ENCODE measurements at places on chromosomes 5 and 9. TPM values are rescaled to one million over a fixed set of nuclear protein-coding genes. Genes with fewer than 3 reads are reported as not detected.

The IER5L gene
- 55.0 TPM for total RNA-seq

- DNase-seq: peak; percentile 82
Measured at GRCh38 chr5:84301535-84301934, 83.1 kb downstream of the EDIL3 start.

GRCh38 chr9:121638399-121638798 is 13.0 kb upstream of the DAB2IP start:
- no peak for DNase-seq

DNA sequence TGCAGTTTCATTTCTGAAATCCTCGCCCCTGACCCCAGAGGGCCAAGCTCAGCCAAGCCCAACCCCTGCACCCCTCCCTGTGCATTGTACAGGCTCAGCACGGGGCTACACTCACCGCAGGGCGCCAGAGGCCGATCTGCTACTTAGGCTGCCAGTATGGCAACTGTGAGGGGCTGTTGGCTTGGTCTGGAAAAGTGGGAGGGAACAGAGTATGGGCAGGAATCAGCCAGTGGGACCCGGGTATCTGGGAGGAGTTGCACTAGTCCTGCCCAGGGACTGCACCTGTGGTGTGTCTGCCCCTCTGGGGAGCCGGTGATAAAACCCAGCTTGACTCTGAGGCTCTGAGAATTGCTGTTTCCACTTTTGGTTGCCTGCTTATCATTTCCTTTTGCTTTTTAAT is 167.4 kb upstream of the KIF2A start:
- no peak for DNase-seq

- DNase-seq: no peak
Measured at GRCh38 chr9:21806644-21807043, 4.2 kb downstream of the MTAP start.

The FPGS gene
- 49.4 TPM for total RNA-seq

- peak; percentile 31 for DNase-seq
Measured at GRCh38 chr5:83331842-83332241, 139.7 kb upstream of the VCAN start.

The GABRA1 gene
- total RNA-seq: 0.41 TPM

The NME5 gene
- 2.9 TPM for total RNA-seq

DNA sequence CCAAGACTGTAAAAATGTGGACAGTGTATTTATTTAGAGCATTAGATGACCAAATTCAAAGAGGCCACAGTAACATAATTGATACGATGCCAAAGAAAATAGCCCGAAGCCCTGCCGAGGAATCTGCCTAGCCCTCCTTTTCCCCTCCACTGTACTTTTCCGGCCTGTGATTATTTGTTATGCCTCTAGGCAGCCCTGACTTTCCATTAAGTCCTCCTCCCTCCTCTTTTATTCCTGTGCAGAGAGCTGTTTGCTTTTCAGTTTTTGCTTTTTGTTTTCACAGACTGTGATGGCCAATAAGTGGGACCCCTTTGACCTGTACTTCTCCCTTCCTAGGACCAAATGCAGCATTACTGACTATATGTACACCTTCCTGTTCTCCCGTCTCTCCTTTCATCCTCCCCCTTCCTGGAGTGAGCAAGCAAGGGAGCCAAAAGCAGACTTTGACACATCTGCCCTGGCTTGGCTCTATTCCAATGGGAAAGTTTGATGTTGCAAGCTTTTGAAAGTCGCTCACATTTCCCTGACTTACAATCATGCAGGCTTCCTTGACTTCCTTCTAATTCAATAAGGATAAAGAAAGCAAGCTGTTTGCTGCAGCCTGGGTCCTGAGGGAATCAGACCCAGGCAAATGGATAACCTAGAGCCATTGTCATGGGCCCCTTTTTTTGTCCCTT is 76.1 kb downstream of the NREP start:
- peak; percentile 94 for DNase-seq

GRCh38 chr9:133423216-133423615 is 1.0 kb downstream of the ADAMTS13 start:
- no peak for DNase-seq

DNA sequence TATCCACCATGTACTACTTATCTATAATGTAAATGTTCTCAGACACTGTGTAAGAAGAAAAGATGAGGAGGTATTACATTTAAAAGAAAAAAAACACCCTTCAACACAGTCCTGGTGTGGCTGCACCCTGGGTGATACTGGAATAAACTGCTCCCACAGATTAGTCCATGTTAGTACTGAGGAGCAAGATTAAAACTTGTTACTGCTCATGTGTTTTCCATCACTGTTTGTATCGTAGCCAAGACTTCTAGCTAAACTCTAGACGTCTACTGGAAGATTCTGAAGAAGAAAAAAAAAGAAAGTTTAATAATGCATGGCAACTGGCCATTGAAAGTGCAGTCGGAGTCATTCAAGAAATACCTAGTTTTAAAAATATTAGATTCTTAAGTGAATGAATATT is at the start of gene ASPN:
TSS of gene ASPN (minus strand) at position 178 of the 400 bp plus-strand sequence.
- peak; percentile 73 for DNase-seq

The PIP5KL1 gene
- total RNA-seq: 4.9 TPM

- DNase-seq: peak; percentile 31
Measured at GRCh38 chr9:92590377-92590776, 54.6 kb upstream of the ECM2 start.

The IL11RA gene
- total RNA-seq: 22.2 TPM

DNA sequence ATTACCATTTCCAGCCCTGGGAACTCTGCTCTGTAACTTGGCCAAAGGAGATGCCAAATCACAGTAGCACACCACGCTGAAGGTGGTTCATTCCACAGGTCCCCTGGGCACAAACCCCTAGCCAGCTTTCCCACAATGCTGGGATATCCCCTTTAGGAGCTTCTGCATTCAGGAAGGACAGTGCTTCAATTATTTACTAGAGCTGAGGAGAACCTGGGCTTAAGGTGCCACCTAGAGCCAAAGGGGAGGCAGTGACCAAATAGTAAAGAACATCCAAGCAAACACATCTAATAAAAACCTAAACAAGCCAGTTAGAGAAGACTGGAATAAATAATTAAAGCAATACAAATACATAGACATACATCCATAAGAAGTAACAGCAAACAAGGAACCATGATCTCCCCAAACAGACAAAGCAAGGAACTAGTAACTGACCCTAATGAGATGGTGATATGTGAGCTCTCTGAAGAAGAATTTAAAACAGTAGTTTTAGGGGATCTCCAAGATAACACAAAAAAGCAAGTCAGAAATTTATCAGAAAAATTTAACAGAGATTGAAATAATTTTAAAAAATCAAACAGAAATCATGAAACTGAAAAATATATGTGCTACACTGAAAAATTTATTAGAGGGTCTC is 14.6 kb downstream of the KIF4B start:
- DNase-seq: no peak

The SPATA31C1 gene
- not detected for total RNA-seq

DNA sequence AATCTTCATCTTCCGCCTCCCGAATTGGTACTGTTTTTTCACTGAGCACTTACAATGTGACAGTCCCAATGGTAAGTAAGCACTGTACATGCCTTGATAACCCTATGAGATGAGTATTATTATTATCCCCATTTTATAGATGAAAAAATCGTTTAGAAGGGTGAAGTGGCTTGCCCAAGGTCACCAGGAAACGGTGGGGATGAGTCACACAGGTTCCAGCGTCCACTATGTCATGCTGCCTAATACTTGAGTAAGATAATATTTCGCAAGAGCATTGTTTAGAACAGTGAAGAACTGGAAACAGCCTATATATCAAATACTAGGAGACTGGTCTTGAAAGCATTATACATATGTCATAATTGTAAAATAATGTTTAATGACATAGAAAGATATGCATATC is 12.9 kb downstream of the HAND1 start:
- no peak for DNase-seq

The SLC36A2 gene
- total RNA-seq: not detected

DNA sequence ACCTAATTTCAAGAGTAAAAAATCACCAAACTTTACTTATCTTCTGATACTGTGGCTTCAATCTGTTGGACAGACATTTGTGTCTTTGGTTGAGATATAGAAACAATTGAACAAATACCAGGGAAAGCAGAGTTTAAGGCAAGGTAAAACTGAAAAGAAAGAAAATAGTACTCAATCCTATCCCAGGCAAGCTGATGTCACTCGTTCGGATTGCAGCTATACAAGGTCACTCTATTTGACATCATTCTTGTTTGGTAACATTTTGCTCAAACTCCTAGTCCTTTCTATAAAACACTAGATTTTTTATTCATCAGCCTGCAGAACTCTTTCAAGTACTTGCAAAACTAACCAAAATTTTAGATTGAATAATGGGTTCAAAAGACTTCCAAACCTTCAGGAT is 91.9 kb upstream of the ANKRD55 start:
- no peak for DNase-seq

- no peak for DNase-seq
Measured at GRCh38 chr5:124773315-124774311, 27.2 kb upstream of the ZNF608 start.

GRCh38 chr9:88892724-88893123 is 98.5 kb upstream of the S1PR3 start:
- no peak for DNase-seq

GRCh38 chr9:107739601-107740082 is 250.1 kb upstream of the KLF4 start:
- DNase-seq: peak; percentile 58

- DNase-seq: no peak
Measured at GRCh38 chr5:19261879-19262278, 726.1 kb downstream of the CDH18 start.

DNA sequence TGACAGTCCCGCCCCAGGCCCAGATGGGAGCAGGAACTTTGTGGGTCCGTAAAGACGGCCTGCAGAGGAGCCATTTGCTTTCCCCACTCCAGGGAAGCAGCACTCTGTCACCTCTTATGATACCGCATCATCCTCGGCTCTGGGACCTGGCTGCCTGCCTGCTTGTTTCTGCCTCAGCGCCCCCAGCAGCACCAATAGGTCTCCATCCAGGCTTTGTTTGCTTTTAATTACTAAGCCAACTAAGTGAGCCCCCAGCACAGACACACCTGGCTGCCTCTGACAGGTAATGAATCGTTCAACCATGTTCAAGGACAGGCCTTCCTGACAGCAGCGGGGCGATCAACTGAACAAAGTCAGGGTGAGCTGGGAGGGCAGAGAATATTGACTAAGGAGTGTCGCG is 141.4 kb downstream of the C5orf15 start:
- no peak for DNase-seq

GRCh38 chr9:26745111-26745510 is 147.5 kb downstream of the CAAP1 start:
- no peak for DNase-seq

The QRFP gene
- not detected for total RNA-seq

The ADAMTS6 gene
- total RNA-seq: 37.1 TPM

DNA sequence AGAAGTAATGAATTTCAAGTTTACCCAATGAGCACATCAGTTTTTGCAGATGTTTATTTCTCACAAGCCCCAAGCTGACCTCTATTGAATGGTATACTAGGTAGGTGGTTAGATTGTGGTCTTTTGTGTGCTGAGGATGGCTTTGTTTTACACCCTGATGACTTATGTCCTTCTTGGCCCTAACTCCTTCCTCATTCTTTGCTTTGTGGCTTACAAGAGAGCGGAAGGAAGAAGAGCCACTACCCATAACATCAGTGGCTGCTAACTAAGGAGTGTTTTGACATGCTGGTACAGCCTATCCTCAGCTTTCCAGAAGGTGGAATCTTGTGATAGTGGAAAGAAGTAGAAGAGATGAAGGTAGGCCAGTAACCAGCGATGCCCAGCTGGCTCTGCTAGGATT is 85.7 kb upstream of the NTRK2 start:
- no peak for DNase-seq

GRCh38 chr9:111107141-111107540 is 68.9 kb upstream of the LPAR1 start:
- no peak for DNase-seq

The C9orf50 gene
- total RNA-seq: not detected

The FST gene
- total RNA-seq: 57.1 TPM

- DNase-seq: no peak
Measured at GRCh38 chr5:6176102-6176693, 202.1 kb downstream of the MED10 start.

GRCh38 chr9:129938291-129938979 is 103.2 kb downstream of the USP20 start:
- DNase-seq: peak; percentile 88

DNA sequence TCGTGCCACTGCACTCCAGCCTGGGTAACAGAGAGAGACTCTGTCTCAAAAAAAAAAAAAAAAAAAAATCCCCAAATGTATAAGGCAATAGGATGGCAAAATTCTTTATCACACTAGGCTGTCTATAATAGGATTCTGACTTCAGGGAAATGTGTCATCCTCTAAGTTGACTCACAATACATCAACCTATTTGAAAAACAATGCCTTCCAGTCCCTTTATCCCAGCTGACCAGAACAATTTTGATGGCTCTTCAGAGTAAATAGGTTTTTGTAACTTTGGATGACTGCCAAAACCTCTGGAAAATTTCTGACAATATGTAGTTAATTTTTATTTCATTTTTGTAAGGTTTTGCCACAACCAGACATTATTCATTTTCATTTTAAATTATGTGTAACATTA is 184.1 kb downstream of the CCDC192 start:
- DNase-seq: no peak

DNA sequence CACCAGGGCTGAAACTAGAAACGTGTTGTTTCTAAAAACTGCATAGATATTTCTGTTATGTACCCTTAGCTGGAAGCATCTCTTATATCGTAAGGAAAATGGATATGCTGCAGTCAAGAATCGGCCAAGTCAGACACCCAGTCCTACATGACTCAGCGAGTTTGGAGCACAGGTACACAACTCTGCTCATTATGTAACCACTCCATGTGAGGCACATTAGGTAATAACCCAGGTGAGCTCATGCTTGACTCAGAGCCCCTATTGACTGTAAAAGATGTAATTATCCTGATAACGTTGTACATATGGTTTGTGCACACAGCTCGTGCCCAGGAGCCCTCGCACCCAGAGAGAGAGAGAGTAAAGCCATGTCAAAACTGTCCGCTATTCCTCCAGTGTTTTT is 593.7 kb upstream of the ACO1 start:
- DNase-seq: no peak

- DNase-seq: no peak
Measured at GRCh38 chr9:18526685-18527084, 52.7 kb downstream of the ADAMTSL1 start.

GRCh38 chr5:135032999-135033861 is 798 bp downstream of the PITX1 start:
- no peak for DNase-seq

The ANKRD20A1 gene
- total RNA-seq: 1.2 TPM

All from astrocyte (in vitro differentiated cells and primary cell).